ENCODE measurements at places on chromosomes 7 and 10.
A peak's percentile ranks its signal among the peaks of the same experiment; 100 is the strongest.

- no peak for DNase-seq
These were observed 144.5 kb upstream of the POT1 start for GRCh38 chr7:125074141-125074540.

GRCh38 chr10:103417601-103418000, 21.2 kb downstream of the PDCD11 start:
- no peak for DNase-seq

- DNase-seq = no peak
These were observed 116.0 kb upstream of the FZD8 start for GRCh38 chr10:35758076-35758475.

DNA sequence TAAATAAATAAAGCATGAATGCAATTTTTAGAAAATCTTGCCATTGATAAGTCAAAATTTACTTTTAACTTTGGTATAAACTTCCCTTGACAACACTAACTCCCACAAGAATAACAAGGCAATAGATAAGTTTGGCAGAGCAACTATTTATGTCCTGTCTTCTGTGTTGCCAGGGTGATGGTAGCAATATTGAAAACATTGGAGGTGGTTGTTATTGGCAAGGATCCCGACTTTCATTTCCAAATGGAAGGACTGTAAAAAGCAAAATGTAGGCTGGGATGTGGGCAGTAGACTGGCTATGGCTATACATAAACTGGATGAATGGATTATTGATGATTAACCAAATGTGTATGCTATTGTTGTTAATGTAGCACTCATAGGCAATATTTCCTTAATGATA, 134.9 kb upstream of the CACNA2D1 start:
- DNase-seq = no peak

- no peak for DNase-seq
These were observed 50.9 kb downstream of the GLI3 start for GRCh38 chr7:42186151-42186550.

GRCh38 chr7:149509774-149510173, 12.2 kb upstream of the ZNF746 start:
- no peak for DNase-seq

- peak; percentile 4 for DNase-seq
These were observed 453.7 kb upstream of the POT1 start for GRCh38 chr7:125383324-125383723.

DNA sequence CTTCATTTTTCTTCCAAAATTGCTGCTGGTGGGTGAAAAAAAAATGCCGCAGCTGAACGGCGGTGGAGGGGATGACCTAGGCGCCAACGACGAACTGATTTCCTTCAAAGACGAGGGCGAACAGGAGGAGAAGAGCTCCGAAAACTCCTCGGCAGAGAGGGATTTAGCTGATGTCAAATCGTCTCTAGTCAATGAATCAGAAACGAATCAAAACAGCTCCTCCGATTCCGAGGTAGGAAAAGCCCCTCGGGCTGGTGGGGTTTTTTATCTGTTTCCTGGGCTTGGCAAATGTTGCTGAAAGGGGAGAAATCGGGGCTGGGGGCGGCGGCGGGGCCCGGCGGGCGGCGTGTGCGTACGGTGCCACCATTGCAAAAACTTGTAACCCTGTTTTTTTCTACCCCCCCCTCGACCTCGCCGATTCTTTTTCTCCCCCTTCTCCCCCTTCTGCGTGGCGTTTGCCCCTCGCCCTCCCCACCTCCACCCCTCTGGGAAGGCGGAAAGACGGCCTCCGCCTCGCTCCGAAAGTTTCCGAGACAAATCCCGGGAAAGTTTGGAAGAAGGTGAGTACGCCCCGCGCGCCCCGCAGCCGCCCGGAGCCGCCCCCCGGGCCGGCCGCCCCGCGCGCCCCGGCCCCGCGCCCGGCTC, 789 bp downstream of the TCF7L2 start:
- peak; percentile 44 for DNase-seq

- no peak for DNase-seq
These were observed 35.5 kb downstream of the TMEM270 start for GRCh38 chr7:73896454-73896853.

DNA sequence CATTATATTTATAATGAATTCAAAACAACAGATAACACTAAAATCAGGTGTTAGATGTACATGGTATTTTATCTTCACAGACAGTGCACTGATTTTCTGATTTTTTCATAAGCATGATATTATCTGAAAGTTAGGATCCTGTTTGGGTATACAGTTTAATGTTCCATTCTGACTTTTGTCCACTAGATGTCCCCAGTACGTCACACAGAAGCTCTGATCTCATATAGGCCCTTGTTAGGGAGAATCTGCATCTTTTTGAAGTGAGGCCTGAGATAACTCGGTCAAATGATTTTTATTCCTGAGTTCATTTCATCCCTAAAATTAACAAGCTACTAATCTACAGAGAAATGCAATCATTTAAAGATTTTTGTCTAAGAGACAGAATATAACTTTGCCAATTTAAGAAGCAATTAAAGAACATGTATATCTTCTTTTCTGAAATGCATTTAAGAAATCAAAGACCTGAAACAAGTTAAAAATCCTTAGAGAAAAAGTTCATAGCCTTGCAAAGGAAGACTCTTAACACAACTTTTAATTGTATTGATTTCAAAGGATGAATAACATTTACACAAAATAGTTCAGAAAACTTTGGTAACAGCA, 72.0 kb upstream of the TES start:
- no peak for DNase-seq

DNA sequence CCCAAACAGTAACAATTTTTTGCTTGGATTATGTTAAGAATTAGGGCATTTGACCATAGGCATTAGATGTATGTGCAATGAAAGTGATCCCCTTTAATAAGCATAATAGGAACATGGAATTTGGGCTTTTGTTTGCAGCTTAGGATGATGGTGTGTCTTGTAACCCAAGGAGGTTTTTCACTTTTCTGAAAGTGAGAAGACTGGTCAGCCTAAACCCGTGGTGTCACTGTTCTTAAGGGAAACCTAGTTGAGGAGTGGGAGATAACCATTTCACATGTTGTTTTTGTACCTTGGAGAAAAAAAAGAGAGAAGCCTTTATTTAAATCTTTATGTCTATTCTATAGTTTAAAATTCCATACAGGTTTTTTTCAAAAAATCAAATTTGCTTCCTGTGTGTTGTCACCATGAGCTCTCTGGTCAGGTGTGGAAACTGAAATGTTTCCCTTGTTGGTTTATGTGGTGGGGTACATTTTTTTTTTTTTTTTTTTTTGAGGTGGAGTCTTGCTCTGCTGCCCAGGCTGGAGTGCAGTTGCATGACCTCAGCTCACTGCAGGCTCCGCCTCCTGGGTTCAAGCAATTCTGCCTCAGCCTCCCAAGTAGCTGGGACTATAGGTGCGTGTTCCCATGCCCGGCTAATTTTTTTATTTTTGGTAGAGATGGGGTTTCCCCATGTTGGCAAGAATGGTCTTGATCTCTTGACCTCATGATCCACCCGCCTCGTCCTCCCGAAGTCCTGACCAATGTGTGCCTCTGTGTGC, 7.7 kb downstream of the CCM2 start:
- DNase-seq = no peak

- DNase-seq = no peak
These were observed 125.4 kb downstream of the HBP1 start for GRCh38 chr7:107294182-107294581.

GRCh38 chr10:60035984-60036383, 129.6 kb upstream of the CCDC6 start:
- DNase-seq = no peak

DNA sequence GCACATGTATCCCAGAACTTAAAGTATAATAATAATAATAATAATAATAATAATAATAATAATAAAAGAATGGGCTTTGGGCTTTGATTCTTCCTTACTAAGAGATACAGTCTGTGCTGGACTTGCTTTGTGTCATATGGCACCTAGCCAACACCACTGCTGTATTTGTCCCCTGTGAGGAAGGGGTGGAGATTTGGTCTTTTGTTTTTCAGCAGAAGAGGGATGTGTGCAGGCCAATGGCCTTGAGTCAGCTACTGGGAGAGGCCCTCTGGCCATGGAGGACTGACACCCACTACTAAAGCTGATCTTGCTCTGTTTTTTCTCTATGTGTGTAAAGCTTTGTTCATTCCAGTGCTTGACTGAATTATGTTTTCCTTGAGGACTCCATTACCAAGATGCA, 573.0 kb upstream of the PCDH15 start:
- DNase-seq = no peak

DNA sequence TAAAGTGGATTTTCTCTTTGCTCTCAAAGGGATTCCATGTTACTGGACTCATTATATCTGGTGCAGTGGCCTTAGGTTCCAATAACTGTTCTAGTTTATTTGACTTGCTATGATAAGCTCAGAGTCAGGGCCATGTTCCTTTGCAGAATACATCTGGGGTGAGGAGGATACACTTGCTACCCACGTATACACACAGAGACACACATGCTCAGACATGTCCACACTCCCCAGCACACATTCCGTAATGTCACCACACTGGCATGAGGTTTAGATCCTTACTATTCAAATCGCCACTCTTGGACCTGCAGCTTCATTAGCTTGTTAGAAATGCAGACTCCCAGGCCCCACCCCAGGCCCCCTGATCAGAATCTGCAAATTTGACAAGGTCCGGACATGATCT, 195.3 kb downstream of the BMPER start:
- DNase-seq = no peak

DNA sequence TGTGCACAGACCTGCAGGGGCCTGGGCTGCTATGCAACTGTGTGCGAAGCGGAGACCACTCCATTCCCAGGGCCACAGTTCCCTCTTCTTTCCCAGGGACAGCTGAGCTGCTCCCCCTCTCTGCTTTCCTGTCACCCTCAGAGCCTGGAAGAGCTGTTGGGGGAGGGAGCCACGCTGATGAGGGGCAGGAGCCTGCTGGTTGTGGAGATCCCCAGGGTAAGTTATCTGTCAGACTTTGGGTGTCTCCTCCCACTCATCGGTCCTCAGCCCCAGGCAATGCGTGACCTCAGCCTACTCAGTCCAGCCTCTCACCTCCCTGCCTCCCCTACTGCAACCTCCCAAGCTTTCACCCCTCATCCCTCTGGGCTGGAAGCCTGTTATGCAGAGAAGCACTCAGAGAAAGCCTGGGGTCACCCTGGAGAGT, 53.5 kb downstream of the ZNF467 start:
- no peak for DNase-seq

DNA sequence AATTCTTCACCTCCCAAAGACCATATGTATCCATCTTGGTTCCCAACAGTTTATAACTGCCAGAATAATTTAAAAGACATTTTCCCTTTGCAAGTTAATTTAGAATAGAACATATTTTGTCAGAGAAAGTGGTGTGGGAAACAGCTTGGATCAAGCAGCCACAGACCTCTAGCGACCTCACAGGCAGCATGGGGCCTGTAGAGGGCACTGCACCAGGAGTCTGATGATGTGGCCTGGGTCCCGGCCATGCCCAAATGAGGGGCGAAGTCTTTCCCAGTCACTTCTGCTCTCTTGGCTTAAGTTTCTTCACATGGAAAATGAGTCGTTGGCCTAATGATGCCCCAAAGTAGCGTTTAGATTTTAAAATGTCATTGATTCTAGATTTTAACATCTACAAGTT, 243.2 kb downstream of the SDK1 start:
- DNase-seq = no peak

GRCh38 chr7:41885748-41886147, 182.9 kb upstream of the INHBA start:
- DNase-seq = no peak

- DNase-seq = no peak
These were observed 186.8 kb downstream of the MACC1 start for GRCh38 chr7:20030417-20030816.

GRCh38 chr7:103879928-103880600, 109.4 kb downstream of the RELN start:
- no peak for DNase-seq

DNA sequence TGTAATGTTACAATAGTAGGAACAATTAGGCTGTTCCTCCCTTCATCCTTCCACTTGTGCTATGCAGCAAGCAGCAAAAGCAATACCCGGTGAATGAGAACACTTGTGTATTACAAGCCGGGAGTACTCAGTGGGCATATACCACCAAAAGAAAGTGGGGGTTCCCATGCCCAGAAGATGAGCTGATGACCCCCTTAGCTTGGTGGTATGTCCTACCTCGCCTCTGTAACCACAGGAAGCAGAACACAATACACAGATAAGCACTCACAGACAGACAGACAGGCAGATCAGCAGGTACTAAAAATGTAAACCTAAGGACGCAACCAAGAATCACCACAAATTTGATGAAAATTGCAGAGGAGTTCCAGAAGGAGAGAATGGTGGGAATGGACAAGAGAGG, 15.5 kb upstream of the KIF20B start:
- no peak for DNase-seq

DNA sequence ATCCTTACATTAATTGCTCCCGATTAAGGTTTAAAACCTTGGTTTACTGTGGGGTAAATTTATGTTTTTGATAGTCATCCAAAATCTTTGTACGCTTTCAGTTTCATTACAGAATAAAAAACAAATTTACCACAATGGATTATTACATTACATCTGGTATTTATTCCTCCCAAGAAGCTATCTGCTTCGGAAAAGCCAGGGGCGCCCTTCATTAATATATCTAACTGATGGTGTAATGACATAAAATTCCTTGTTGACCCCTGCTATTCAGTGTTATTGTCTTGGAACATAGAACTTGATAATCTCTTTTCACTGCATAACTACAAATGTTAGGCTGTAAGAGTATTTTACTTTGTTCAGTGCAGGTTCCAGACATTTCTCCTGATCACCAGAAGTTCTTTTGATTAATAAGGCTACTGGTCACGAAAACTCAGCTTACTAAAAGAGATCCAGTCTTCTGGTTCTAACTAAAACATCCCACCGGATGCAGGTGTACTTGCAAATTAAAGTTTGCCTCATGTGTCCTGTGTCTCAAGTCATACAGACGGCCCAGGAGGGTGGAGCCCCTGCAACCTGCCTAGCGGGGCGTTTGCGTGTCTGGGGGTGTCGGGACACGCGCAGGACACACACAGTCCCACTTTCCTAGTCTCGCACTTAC, 581 bp upstream of the GLCCI1 start:
- no peak for DNase-seq

GRCh38 chr10:101066896-101067355, 5.1 kb downstream of the KAZALD1 start:
- DNase-seq = peak; percentile 78

GRCh38 chr10:123835575-123835974, 56.0 kb downstream of the CPXM2 start:
- DNase-seq = no peak

- no peak for DNase-seq
These were observed 47.6 kb downstream of the FZD1 start for GRCh38 chr7:91311839-91312238.

- DNase-seq = no peak
These were observed 14.8 kb upstream of the UPP1 start for GRCh38 chr7:48074204-48074654.

DNA sequence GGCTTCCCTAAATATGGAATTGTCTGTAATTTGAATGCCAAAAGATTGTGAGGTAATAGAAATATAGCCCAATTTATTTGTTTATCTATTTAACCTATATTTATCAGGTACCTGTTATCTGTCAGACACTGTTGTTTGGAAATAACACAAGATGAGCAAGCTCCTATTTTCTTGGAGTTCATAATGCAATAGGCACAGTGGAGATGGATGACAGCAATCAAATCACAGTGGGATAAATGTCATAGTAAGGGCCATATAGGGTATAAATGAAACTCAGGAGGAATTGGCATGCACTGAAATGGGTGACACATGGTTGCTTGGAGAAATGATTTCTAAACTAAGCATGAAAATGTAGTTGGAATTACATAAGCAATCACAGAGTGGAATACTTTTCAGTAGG, 761.8 kb upstream of the MBL2 start:
- DNase-seq = no peak

Measured in T47D (cell line).